Activated CD4-positive, alpha-beta T cell treated with anti-CD3 and anti-CD28 coated beads, Interleukin-2, amount 10 ng/mL, durations not matched to agents 24 days and 14 days (primary cell): ENCODE measurements at places on chromosomes 13 and 19. TPM values are rescaled to one million over a fixed set of nuclear protein-coding genes. Genes with fewer than 3 reads are reported as not detected.

DCT gene
- 0.05 TPM in 1 of 2 replicates, not detected in the other for total RNA-seq

ZIC2 gene
- total RNA-seq: 0.07 TPM in 1 of 2 replicates, not detected in the other

FFAR2 gene
- total RNA-seq: not detected in 2 replicates

ETV2 gene
- 0.93 and 1.1 TPM in 2 replicates for total RNA-seq

ZNF614 gene
- total RNA-seq: 11.0 and 12.7 TPM in 2 replicates

ZNF556 gene
- total RNA-seq: not detected in 2 replicates

CFAP97D2 gene
- total RNA-seq: not detected in 2 replicates

CACNG8 gene
- total RNA-seq: not detected in 2 replicates

SYCN gene
- total RNA-seq: not detected in 2 replicates

B3GNT8 gene
- total RNA-seq: 0.37 and 0.83 TPM in 2 replicates

OR7D2 gene
- total RNA-seq: 0.37 and 0.80 TPM in 2 replicates

GRCh38 chr19:31054430-31054829 is 294.8 kb downstream of the TSHZ3 start:
- DNase-seq: peak; percentile 78

GRCh38 chr13:99312493-99312883 is 5.3 kb upstream of the GPR183 start:
- DNase-seq: peak; percentile 57

GRCh38 chr19:14412996-14413692 is 6.0 kb downstream of the DDX39A start:
- DNase-seq: no peak

DNA sequence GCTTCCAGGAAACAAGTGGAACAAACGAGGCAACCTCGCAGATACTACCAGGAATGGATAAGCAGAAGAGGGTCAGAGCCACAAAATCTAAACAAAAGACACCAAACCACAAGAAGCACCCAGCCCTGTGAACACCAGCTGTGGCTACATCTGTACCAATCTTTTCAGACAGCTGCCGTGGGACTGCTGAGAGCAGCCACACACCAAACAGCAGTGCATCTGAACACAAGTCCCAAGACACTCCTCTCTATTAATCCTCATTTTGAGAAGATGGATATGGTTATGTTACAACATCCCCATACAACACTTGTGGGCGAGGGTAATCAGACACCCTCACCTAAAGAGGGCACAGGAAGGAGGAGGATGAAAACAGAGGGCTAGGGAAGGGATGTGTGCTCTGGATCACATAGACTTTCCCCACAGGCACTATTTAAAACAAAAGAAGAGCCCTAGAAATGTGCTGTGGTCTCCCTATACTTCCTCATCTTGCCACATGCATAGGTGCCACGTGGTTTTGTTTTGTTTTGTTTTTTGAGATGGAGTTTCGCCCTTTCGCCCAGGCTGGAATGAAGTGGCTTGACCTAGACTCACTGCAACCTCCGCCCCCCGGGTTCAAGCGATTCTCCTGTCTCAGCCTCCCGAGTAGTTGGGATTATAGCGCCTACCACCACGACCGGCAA is 41.6 kb upstream of the ZNF14 start:
- peak; percentile 56 for DNase-seq

DNA sequence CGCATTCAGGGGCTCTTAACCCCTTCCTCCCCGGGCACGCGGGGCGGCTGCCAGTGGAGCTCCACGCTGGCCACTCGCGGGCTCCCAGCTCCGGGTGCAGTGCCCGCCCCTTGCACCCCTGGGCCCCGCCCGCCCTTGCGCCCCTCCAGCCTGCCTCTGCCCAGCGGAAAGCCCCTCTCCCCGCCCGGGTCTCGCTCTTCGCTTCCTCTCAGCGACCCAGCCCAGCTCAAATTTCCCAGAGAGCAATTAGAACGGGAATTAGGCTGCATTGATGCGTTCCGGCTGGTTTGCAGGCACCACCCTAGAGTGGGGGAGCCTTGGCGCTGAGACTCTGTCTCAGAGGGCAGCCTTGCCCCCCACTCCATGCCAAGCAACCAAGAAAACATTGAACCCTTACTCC is 1.8 kb upstream of the GSX1 start:
- no peak for DNase-seq

- DNase-seq: no peak
Observed at GRCh38 chr19:5935473-5936291, 21.6 kb downstream of the CAPS start.

- DNase-seq: peak; percentile 80
Observed at GRCh38 chr13:113562085-113562749, 22.3 kb upstream of the TFDP1 start.

DNA sequence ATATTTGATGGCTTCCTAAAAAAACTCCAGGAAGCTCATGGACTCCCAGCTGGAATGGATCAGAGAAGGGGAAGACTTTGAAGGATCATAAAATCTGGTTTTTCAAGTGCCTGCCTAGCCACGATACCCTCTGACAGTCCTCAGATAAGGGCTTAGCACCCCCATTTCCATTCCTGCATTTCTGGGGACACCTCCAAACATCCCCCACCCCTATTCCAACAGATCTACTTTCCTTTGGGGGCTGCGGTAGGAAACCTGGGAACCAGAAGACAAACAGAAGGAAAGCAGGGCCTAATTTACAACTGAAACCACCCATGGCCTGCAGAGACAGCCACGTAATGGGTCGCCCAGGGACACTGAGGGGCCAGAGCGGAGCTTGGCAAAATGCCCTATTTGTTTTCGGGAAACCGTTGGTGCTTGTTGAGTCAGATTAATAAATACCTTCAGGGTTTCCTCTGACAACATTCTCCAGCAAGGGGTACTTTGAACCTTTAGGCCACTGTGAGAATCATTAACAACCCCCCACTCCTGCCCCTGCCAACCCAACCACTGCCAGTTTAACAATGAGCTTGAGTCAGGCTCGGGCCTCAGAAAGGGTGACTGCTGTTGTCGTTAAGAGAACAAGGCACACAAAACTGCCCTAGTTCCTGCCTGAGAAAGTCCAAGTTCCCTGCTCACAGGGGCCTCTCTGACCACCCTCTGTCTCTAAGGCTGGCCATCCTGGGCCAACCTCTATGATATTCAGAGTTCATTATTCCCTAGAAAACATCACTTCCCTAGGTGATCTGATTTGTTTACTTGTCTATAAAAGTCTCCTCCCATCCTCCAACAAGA is 23.5 kb downstream of the RHPN2 start:
- no peak for DNase-seq

GRCh38 chr19:45110851-45111266 is 17.9 kb downstream of the PPP1R37 start:
- DNase-seq: no peak
